ENCODE measurements at places on chromosomes 5 and 9.

DNA sequence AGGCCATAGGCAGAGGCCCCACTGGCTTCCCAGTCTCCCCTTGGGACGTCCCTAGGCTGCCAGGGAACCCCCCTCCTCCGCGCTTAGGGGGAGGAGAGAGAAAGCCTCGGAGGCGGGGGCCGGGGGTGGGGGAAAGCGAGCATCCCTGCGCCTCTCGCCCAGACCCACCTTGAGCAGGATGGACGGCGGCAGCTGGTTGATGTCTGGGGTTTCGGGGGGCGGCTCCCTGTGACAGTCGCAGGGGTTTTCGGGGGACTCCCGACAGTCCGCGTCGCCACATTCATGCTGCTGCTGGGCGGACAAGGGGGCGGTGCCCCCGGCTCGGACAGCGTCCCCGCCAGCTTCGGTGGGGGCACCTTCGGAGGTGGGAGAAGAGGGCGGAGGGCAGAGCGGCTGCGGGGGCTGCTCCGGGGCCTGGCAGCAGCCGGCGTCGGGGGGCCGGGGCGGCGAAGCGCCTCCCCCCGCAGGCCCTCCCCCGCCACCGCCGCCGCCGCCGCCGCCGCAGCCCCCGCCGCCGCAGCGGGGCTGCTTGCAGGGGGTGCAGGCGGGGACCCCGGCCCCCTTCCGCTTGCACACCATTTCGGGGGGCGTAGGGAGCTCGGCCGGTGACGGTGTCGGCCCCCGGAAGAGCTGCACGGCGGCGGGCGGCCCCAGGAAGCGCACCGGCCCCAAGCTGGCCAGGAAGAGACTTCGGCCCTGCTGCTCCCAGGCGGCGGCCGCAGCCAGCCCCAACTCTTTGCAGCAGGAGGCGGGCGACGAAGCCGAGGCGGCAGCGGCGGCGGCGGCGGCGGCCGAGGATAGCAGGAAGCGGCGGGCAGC, 1.2 kb downstream of the FBXL17 start:
- DNase-seq = no peak

DNA sequence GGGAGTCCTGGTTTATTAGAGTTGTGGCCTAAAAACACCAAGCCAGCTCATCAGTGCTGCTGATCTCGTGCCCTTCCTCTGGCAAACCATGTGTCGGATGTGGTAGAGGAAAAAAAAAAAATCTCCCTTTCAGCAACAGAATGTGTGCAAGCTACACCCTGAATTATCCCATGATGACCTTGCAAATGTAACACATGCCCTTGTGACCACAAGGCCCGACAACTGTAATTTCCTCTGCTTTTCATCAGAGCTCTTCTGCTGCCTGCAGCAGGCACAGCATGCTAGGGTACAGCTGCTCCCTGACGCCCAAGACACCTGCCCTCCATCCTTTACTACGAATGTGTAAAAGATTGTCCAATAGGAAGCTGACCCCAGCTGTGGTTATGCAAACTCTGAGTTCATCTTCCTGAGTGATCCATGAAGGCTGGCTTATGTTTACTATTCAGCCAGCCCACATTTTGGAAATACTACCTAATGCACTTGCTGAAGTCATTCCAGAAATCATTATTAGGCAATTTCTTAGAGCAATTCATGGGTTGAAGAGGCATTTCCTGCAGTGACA, 14.6 kb upstream of the BNC2 start:
- DNase-seq = peak; percentile 11

DNA sequence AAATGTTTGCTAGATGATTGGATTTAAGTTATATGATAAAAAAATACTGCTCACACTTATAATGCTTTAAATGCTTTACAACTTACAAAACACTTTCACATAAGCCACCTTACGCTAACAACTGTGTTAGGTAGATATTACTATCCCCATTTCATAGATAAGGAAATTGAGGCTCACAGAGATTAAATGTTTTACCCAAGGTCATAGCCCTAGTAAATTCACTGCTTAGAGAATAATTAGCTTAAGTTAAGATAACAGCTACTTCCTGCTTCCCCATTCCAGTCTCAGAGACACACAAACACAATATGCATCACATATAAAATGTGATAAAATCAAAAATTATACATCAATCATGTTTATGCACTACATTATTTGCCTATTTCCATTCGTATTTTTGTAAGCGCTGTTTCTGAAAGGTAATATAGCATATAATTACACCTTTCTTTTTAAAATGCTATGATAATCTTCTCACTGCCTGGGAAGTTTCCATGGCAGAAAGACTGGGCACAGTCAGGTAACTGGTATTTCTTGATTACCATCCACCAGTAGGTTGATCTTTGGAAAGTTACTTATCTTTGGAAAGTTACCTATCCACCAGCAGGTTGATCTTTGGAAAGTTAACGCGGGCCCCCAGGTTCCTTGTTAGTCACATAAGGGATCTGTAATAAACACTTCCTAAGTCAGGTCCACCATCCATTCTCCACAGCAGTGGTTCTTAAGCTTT, 101.1 kb downstream of the NFIB start:
- no peak for DNase-seq

GRCh38 chr9:27212621-27213020, 84.3 kb downstream of the EQTN start:
- DNase-seq = no peak

DNA sequence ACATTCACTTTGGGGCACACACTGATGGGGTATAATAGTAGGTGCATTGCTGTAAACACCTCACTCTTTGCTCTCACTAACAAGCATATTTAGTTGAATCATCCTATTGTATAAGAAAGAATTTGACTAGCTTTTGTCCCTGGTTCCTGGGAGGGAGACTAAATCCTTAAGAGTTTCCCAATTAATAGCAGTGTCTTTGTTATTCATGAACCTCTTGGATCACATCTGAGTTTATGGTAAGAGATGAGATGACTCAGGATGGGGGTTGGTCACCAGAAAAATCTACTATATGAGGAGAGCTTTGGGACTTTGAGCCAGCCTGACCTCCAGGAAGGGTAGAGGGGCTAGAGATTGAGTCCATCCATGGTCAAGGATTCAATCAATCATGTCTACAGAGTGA, 56.8 kb downstream of the PUM3 start:
- no peak for DNase-seq

DNA sequence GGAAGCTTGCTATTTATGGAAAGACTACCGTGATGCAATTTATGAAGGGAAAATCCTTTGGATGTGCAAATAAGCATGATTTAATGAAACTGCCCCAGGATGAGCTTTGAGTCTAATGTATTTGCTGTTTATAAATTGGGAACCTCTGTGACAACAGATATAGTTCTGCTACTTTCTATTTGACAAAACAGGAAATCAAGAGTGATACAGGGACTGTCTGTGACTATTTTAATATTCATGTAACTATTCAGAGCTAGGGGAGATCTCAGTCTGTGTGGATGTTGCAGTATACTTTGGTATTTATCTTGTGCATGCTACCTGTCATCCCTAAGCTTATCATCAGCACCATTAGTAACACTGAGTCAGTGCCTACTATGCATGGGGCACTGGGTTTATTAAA, 132.1 kb downstream of the PDZD2 start:
- DNase-seq = no peak

- no peak for DNase-seq
Observed at GRCh38 chr5:362189-362588, 40.7 kb downstream of the AHRR start.

DNA sequence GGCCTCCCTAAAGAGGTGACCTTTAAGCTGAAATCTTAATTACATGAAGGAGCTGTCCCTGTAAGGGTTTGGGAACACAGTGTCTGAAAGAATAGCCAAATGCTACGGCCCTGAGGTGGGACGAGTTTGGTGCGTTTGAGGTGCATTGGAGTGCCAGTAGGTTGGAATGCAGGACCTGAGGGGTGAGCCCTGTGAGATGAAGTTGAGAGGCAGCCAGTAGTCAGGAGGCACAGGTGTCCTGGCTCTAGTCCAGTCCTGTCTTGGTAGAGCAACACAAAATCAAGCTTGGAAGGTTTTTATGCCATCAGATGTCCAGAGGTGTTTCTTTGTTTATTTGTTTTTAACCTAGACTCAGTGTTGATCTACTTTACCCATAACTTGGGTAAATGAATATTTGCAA, 108.5 kb downstream of the ARHGAP26 start:
- DNase-seq = no peak

GRCh38 chr5:171825051-171825450, 39.4 kb downstream of the SMIM23 start:
- DNase-seq = no peak

GRCh38 chr9:6197330-6197729, 18.3 kb upstream of the IL33 start:
- DNase-seq = no peak

DNA sequence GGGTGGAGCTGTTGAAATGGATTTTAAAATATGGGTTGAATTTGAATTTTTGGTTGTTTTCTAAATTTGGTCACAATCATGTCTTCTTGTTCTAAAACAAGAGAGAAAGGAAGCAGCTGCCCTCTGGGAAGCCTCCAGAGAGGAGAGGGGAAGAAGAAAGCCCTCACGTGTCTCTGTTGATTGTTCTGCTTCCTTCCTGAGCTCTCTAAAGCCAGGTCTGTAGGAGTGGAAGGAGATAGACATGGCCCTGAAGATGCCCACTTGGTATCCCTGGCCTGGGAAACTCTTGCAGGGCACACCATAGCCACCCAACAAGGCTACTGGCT, 59.6 kb downstream of the GALNT12 start:
- DNase-seq = no peak
